ENCODE measurements at places on chromosomes 1 and 21.

DNA sequence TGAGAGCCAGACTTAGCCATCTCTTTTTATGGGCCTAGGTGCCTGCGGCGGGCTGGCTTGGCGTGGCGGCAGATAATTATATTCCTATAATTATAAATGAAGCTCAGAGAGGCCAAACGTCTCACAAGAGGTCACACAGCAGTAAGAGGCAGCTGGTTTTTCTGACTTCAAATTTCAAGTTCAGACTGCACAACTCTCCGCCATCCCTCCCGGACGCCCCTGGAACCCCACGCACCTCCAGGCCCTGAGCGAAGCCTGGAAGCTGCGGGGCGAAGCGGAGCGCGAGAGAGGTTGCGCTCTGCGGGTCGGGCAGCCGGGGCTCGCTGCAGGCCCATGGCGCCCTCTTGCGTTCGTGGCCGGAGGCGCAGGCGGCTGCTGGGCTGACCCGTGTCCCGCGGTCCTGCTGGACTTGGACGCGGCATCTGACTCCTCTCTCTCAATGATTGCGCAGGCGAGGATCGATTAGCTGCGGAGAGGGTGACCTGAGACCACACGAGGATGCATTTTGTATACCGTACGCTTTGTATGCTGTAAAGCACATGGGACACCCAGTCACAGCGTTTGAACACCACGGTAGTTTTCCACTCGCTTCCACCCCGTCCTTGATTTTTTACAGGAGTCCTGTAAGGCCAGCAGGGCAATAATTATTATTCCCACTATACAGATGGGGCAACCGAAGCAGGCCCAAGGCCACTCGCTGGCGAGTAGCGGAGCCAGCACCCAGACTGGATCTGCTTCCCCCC, 272.7 kb downstream of the FOXD2 start:
- DNase-seq, result peak; percentile 40

DNA sequence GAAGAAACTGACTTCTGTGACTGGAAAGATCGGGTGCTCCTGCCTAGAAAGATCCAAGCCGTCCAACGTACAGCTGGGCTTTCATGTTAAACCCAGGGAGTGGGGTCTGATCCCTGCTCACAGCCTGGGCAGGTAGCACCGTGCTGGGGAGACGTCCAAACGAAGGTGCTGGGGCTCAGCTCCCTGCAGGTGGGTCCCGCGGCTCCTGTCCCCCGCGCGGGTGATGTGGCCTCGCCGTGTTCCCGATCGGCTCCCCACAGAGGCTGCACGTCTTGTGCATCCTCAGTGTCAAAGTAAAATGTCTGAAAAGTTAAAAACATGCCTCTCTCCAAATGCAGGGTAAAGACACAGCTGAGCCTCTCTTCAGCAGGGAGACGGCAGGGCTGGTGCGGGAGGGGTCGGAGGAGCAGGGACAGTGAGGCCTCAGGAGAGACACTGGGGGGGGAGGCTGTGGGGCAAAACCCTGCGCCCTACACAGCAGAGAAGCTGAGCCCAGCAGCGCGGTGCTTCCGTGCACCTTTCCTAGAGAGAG, 40.1 kb upstream of the COL6A2 start:
- DNase-seq, result no peak

- DNase-seq, result no peak
These were observed 77.7 kb downstream of the GDAP2 start for GRCh38 chr1:117851687-117852086.

- DNase-seq, result no peak
These were observed 40.5 kb downstream of the ATF3 start for GRCh38 chr1:212649020-212649419.
